ENCODE measurements at places on chromosomes 13 and 19.

DNA sequence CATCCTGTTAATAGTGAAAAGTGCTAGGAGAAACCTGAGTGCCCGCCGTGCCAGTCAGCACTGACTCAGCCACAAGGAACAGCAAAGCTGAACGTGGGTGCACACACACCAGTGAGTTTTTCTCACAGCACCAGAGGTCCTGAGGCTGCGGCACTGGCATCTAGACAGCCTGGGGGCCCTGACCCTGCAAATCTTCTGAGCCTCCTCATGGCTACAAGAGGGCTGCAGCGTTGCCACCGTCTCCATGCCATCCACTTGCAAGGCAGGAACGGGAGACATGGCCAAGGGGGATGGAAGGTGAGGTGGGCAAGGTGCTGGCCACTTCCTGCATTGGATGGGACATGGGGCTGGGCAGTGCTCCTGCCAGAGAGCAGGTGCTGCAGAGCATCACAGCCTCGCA lies 211.2 kb upstream of the SOX1 start:
- DNase-seq = no peak

DNA sequence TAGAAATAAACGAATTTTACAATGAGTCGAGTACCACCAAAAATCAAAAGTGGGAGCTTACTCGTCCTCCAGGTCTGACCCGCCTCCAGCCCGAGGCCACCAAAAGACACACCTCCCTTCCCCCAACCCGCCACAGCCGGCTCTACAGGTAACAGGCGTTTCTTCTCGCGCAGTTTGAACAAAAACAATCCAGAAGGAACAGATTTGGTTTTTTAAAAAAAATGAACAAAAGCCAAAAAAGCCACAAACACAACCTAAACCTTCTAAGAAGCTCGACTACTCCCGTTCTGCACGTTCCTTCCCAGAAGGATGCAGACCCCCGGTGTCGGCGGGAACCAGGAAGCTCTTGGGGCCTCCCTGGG lies 671 bp downstream of the ZDHHC20 start:
- peak; percentile 76 for DNase-seq

DNA sequence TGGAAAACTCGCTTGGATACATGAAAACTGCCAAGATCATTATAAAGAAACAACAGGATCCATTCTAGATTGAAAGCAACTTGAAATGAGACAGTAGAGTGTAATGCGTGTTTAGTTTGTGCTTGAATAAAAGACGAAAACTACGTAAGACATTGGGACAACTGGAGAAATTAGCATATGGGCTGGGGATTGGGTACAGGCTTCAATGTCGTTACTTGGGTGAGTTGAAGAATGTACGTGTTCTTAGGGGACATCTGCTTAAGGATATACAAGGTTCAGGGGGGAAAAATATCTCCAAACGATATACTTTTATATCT lies 471 bp upstream of the ERVK3-1 start:
- no peak for DNase-seq

DNA sequence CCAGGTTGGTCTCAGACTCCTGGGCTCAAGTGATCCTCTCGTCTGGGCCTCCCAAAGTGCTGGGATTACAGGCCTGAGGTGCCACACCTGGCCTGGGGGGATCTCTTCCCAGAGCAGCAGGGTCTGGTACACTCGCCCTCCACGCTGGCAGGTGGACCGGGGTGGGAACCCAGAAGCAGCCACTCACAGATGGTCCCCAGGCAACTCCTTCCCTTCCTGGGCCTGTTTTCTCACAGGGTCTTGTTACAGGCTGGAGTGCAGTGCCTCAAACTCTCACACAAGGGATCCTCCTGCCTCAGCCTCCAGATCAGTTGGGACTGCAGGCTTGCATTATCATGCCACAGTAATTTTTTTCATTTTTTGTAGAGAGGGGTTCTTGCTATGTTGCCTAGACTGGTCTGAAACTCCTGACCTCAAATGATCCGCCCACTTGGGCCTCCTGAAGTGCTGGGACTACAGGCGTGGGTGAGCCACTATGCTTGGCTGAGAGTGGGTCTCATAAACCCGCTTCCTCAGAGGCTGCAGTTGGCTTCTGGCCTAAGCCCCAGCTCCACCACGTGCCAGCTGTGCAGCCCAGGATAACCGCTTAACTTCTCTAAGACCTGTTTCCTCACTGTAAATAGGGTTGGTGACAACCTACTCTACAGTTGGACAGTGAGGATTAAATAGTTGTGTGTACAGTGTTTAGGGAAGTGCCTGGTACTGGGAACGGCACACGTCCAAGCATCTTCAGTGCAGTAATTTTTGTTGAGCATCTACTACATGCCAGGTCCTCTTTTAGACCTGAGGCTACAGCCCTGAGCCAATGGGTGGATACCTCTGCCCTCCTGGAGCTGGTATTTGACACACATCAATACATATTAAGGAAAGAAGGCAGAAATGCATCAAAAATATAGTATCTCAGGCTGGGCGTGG lies 871 bp upstream of the CCER2 start:
- no peak for DNase-seq

DNA sequence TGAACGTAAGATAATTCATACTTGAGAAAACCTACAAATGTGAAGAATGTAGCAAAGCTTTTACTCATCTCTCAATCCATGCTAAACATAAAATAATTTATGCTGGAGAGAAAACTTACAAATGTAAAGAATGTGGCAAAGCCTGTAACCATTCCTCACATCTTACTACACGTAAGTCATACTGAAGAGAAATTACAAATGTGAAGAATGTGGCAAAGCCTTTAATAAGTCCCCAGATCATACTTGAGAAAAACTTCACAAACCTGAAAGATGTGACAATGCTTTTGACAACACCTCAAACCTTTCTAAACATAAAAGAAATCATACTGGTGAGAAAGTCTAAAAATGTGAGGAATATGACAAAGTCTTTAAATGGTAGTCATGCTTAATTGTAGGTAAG lies 89.4 kb downstream of the ZNF675 start:
- no peak for DNase-seq

All from colonic mucosa (tissue), 4 donors.